Activated CD8-positive, alpha-beta memory T cell treated with anti-CD3 and anti-CD28 coated beads for 1 hour (primary cell): ENCODE measurements at places on chromosomes 1 and 21.

DNA sequence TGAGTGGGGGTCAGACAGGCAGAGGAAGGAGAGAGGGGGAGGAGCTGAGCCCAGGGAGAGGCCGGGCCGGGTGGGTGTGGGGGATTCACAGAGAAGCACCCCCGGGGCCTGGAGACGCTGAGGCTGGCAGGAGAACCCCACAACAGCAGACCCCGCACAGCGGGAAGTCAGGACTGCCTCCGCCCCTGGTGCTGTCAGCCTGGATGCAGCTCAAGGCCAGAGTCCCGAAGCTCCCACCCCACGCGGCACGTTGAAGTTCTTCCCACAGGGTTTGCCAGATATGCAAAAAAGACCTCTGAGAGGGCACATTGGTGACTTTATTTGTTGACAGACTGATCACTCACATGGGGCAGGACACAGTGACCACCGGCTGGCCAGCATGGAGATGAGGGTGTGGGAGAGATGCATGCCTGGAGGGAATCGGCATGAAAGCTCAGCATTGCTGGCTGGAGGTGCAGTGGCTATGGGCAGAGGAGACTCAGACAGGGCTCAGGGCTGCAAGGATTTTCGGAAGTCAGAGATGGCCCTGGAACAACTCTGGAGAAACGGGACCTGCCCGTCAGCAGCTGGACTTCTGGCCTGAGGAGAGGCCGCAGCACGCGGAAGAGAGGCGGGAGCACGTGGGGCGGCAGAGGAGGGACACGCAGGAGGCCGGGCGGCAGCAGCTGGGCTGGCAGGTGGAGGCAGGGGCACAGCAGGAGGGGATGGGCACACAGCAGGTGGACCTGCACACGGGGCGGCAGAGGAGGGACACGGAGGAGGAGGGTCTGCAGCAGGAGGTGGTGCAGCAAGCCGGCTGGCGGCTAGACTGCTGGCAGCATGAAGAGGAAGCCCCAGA lies 885 bp downstream of the KRTAP10-3 start:
- DNase-seq: no peak

DNA sequence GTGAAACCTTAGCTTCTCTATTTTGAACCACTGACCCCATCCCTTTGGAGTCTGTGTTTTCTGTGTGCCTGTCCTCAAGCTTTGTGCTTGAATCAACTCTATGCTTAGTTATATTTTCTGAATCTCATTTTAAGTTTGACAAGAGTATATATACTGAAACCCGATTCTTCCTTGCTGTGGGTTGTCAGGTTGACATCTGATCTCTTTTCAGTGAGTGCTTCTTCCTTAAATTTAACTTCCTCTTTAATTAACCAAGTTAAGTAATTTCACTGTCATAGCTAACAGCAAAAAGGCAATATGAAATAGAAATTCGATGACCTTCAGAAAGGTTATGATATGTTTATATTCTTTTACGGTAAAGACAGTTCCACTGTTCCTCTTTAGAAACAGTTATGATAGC lies 69.4 kb downstream of the C1orf21 start:
- DNase-seq: no peak

GRCh38 chr1:6125366-6125765 lies 54.8 kb downstream of the CHD5 start:
- no peak for DNase-seq

GRCh38 chr1:54417123-54417522 lies 10.9 kb upstream of the SSBP3 start:
- no peak for DNase-seq
